ENCODE measurements at places on chromosomes 3 and 15. TPM values are rescaled to one million over a fixed set of nuclear protein-coding genes. Genes with fewer than 3 reads are reported as not detected.
A peak's percentile ranks its signal among the peaks of the same experiment; 100 is the strongest.

GRCh38 chr3:152428577-152428976 lies 159.8 kb downstream of the MBNL1 start:
- DNase-seq: no peak

The CD200R1 gene
- total RNA-seq: 0.09 TPM

- no peak for DNase-seq
Measured at GRCh38 chr3:116808725-116809124, 99.1 kb downstream of the TUSC7 start.

The EXOSC7 gene
- 84.0 TPM for total RNA-seq

DNA sequence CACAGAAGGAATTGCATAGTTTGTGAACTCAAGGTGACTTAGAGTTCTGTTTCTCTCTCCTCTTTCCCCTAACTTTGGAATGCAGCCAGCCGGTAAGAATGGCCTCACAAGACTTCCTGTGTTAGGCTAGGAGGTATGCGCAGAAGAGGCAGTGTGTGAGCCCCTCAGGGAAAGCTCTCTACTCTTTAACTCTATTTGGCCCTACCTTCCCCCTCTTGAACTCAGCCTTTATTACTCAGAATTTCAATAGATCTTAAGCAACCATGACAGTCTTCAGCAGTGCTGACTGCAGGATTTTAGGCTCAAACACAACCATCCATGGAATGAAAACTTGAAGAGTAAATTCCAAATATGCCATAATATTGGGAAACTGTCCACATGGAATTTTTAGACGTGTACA lies 209.5 kb downstream of the DTWD1 start:
- no peak for DNase-seq

The SLC12A1 gene
- not detected for total RNA-seq

DNA sequence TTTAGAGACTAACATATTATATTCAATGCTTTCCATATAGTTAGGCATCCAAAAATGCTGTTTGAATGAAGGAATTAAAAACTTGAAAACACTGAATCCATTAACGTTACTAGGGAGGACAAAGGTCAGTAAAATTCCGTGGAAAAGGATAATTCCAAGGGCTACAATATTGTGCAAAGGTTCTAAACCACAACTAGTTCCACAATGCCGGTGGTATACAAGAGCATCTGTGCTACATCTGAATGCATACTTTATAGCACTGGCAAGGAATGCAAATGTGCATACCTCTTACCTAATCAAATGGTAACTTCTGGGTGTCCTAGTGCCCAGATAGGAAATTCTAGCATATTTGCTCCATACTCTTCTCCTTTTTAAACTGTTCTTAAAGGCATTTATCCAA lies 2.2 kb downstream of the ICE2 start:
- no peak for DNase-seq

GRCh38 chr3:55512571-55513343 lies 25.7 kb upstream of the WNT5A start:
- DNase-seq: no peak

DNA sequence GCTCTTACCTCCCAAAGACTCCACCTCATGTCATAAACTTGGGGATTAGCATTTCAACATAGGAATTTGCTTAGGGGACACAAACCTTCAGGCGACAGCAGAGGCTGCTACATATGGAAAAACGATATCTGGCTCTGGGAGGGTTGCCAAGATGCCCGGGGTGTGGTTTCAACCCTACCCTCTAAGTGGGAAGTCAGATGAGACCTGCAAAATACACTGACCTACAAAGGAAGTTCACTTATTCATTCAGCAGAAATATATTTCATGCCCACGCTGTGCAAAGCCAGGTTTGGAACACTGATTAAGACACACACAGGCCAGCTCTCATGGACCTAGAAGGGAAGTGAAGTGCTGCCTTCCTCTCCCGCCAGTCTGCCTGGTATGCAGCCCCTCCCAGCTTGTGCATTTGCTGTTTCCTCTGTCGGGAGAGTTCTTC lies 239.3 kb downstream of the FEZF2 start:
- DNase-seq: peak; percentile 39

DNA sequence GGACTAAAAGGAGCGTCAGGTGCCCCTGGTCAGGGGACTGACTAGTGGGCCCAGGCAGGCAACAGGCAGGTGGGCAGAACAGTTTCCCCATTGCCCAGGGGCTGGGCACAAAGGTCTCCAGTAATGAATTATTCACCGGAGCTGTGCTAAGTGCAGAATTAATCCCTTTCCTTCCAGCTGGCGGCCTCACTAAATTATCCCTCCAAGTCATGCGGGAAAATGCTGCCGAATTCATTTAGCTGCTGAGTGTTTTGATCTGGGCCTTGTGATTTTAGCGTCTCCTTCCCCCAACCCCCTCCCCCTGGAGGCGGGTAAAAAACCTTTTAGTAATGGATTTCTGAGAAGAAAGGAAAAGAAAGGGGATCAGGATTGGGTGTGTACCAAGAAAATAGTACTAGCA lies 47.2 kb downstream of the CCDC33 start:
- no peak for DNase-seq

The GOLGA6L10 gene
- 0.74 TPM for total RNA-seq

The C3orf85 gene
- total RNA-seq: not detected

- DNase-seq: no peak
Measured at GRCh38 chr3:182323126-182323700, 470.1 kb upstream of the ATP11B start.

The EFCAB12 gene
- total RNA-seq: not detected

Measured in Daoy (cell line).